ENCODE measurements at places on chromosomes 16 and 17.

- no peak for DNase-seq
These were observed 60.8 kb downstream of the TEX14 start for GRCh38 chr17:58630883-58631522.

DNA sequence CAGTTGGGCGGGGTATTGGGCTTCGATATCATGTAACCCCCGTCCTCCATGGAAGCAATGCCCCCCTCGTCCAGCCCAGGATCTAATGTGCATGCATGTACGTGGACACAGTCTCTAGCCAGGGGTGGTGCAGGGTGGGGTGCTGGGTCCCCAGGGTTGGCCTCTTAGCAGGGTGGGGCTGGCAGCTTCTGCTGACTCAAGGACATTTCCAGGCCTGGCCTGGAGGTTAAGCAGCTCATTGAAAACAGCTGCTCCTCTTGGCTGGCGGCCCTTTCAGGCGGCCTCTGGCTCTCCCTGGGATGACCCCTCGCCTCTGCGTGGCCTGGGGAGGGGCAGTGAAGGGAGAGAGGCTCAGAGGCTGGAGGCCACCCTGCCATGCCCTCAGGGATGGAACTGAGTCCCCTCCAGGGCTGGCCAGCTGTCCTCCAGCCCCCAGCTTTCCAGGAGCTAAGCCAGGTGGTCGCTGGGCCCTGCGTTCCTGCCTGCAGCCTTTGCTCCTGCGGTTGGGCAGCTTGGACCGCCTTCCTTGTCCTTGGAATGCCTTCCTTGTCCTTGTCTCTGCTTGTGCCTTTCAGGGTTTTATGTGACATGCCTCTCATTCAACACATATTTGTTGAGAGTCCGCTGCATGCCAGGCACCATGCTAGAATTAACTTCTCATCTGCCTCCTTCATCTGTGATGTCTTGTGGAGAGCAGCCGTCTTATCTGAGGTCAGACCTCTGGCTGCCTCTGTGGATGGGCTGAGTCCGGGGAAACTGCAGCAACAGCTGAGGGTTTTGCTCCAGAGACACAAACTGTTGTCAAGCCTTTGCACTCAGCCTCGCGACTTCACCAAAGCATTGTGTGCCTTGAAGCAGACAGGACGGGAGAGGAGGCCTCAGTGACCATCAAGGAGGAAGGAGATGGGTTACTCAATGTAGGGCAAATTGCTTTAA, 26.6 kb downstream of the MRC2 start:
- DNase-seq, result no peak

- DNase-seq, result no peak
These were observed 49.2 kb upstream of the MYH2 start for GRCh38 chr17:10598621-10599020.

GRCh38 chr16:50276801-50277555, 10.6 kb downstream of the ADCY7 start:
- DNase-seq, result no peak

DNA sequence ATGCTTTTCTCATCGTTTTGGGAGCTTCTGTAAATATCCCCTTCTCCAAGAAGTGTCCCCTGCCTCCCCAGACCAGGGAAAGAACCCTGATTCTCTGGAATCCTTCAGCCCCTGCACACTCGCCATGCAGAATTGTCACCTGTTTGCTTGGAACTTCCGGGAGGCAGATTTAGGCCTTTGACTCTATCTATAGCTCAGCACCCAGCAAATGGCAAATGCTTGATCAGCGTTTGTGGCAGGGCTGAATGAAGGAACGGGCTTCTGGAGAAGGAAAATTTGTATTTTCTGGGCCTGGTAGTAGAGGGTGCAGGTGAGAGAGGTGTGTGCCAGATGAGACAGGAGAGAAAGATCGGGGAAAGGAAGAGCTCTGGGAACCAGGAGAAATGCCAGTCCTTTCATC, 18.3 kb upstream of the CACNG4 start:
- no peak for DNase-seq

DNA sequence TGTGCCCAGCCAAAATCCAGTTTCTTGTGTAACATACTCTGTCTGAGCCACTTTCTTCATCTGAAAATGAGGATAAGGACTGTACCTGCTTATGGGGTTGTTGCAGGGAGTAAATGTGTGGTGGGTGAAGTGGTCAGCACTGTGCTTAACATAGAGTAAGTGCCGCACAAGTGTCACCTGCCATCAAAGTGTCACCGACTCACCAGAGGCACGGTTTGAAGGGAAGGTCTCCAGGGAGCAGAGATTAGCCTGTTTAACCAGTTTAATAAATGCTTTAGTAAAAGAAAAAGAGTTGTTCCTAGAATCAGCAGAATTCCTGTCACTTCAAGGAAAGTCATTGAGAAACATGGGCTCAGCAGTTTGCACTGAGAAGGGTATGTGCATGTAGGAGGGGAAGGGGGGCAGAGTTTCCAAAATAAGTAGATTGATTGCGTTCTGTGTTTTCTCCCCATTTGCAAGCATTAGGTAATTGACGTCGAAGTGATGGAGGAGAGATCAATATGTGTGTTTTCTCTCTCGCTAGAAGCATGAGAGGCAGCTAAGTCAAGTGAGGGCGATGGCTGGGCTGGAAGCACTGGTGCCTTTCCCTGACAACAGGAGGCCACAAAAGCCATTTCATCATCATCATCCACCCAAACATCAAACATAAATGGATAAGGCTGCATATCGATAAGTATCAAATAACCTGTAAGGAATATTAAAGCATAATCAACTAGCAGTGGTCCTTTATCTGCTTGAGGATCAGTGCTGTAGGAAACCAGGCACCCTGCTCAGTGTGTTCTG, 19.1 kb downstream of the FAM20A start:
- DNase-seq, result no peak

DNA sequence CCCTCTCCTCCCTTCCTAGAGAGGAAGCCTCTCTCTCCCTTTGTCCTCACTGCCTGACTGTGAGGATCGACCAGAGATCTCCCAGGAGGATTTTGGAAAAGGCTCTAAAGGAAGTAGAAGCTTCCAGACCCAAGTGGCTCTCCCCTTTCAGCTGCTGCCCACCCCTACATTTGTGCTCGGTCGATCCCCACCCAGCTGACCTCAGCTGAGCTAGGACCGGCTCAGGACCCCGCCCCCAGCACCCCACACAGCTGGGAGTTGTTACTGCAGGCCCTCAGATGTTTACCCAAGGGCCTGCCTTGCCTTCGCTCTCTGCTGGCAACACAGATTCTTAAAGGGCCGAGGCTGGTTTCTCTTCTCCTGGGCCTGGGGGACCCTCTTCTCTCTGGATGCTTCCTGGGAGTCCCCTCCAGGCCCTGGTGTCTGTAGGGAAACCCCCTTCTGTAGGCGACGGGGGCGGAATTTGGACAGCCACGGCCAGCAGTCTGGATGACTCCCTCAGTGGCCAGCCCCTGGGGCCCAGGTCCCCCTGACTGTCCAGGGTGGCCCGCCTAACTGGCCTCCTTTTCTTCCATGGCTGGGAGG, 26.9 kb upstream of the TIMP2 start:
- no peak for DNase-seq

DNA sequence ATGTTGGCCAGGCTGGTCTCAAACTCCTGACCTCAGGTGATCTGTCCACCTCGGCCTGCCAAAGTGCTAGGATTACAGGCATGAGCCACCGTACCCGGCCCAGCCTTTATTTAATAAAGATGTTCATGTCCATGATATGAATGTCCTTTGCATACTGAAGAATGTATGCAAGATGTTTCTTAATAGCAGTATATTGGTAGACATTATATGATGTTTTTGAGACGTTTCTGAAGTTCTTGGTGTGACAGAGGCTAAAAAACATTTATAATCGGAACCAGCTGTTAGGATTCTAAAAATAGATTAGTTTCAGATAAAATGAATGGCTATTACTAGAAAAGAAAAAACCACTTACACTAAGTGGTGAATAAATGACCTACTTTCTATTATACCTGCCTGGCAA, 11.8 kb downstream of the PDZD9 start:
- DNase-seq, result no peak

DNA sequence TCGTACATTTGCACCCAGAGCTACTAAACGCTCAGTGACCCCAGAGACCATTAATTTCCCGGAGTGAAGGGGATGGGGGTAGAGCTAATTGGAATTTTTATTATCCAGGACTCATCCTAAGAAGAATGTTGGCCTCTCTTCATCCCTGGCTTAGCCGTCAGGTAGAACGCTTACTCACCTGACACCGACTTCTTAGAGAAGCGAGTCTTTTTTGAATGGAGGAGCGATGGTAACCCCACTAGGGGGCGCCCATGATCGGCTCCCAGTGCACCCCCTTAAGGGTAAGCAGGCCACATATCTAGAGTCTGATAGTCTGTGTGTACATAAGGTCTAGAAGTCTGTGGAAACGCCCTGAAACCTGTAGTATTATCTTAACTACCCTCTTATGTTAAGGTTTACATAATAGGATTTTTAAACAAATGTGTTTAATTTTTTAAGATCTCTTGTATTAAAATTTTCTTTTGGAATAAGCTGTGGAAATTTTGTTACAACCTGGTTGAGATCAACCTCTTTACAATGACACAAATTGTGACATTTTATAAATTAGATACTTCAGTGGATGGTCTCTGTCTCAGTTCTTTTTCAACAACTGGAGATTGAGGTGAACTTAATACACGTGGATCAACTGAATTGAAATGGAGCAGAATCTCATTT, 229.8 kb downstream of the CPPED1 start:
- peak; percentile 60 for DNase-seq

GRCh38 chr17:78544881-78545755, 32.1 kb downstream of the DNAH17 start:
- no peak for DNase-seq

DNA sequence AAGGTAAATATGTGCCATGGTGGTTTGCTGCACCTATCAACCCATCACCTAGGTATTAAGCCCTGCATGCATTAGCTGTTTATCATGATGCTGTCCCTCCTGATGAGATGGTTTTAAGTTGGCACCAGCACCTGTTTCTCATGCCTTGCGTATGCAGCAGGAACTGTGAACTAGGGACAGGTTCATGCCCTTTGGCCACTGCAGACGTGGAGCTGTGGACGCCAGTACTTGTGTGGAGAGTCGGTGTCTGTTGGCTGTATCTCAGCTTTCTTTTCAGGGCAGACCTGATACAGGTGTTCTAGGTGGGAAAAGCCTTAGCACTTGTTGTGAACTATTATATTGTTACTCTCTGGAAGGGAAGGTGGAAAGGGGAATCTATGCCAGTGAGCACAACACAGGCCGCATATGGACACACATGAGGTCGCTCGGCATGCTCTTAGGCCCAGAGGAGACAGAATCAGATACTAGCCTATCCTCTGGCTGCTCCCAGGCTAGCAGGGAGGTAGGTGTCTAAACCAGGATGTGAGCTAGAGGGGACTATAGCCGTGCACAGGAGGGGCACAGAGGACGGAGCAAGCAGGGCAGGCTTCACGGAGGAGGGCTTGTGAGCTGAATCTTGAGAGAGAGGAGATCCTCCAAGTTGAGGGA, 22.5 kb downstream of the MSI2 start:
- DNase-seq, result no peak

- DNase-seq, result no peak
These were observed 21.3 kb downstream of the COX4I1 start for GRCh38 chr16:85820604-85821372.

- no peak for DNase-seq
These were observed 9.0 kb downstream of the VEZF1 start for GRCh38 chr17:57979076-57979475.

DNA sequence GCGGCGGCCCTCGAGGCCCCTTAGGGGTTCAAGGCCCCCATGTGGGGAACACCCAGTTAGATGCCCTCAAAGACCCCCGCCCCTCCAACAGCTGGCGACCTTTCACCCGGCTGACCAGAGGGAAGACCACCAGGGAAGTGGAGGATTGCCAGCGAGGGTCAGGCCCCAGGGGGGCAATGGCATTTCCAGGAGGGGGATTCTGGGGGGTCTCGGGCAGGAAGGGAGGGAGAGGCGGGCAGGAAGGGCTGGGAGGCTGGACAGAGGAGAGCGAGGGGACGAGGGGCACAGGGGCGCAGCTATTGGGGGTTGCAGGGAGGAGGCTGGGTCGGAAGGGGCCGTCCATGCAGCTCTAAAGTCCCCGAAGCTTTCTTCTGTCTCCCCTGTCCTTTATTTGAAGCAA, 139.5 kb downstream of the C16orf95 start:
- DNase-seq, result no peak

GRCh38 chr16:19294156-19294649, 8.7 kb downstream of the CLEC19A start:
- DNase-seq, result peak; percentile 3

GRCh38 chr16:80824623-80825364, 20.4 kb upstream of the CDYL2 start:
- DNase-seq, result no peak

DNA sequence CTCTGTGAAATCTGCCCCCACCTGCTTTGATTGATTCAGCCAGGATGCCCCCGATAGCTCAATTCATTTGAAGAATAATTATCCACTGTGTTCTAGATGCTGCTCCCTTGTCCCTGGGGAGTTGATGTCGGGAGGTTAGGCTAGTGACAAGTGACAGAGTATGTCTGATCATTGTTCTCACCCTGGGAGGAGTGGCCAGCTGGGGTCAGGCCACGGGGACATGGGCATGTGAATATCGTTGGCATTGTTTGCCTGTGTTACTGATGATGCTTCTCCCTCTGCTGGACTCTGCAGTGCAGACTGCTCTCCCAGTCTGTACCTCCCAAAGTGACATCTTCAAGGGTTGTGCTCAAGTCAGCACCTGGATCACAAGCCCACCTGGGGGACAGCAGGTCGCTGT, 89.9 kb upstream of the C16orf82 start:
- no peak for DNase-seq

DNA sequence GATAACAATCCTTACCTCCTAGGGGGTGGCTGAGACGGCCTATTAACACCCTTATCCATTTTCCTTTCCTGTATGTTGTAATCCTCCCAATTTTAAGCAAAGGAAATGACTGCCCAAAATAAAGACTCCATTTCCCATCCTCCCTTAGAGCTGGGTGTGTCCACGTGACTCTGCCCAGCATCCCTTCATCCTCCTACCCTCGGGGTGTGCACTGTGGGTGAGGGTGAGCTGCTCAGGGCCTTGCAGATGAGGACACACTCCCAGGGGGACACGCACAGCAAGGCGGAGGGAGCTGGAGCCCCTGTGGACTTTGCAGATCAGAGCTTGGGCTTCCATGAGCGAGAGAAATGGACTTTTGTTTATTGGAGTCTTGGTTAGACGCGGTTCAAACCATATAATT, 186.8 kb downstream of the IRF8 start:
- DNase-seq, result no peak

DNA sequence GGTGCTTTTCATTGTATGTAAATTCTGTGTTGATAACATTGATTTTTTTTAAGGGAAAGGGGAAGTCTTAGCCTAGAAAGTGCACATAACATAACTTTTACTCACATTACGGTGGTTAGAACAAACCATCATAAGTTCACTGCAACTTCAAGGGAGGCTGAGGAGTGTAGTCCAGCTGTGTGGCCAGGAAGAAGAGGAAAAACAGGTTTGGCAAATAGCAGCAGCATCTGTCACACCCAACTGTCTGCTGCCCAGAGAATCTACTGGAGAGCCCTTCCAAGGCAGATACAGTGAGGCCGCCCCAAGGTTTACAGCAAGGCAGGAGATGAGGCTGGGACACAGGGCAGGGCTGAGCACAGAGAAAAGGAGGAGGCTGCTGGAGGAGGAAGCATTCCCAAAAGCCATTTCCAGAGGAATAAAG, 60.6 kb downstream of the AIPL1 start:
- no peak for DNase-seq

Data from stimulated activated CD4-positive, alpha-beta T cell treated with anti-CD3 and anti-CD28 coated beads, Interleukin-15, amount 100 ng/mL, for 1 hour (primary cell).